CD4-positive, alpha-beta T cell treated with Interleukin-15 for 1 hour (primary cell): ENCODE measurements at places on chromosomes 1 and 21.
A peak's percentile ranks its signal among the peaks of the same experiment; 100 is the strongest.

- no peak for DNase-seq
These were observed 4.7 kb downstream of the TAGLN2 start for GRCh38 chr1:159920651-159921050.

DNA sequence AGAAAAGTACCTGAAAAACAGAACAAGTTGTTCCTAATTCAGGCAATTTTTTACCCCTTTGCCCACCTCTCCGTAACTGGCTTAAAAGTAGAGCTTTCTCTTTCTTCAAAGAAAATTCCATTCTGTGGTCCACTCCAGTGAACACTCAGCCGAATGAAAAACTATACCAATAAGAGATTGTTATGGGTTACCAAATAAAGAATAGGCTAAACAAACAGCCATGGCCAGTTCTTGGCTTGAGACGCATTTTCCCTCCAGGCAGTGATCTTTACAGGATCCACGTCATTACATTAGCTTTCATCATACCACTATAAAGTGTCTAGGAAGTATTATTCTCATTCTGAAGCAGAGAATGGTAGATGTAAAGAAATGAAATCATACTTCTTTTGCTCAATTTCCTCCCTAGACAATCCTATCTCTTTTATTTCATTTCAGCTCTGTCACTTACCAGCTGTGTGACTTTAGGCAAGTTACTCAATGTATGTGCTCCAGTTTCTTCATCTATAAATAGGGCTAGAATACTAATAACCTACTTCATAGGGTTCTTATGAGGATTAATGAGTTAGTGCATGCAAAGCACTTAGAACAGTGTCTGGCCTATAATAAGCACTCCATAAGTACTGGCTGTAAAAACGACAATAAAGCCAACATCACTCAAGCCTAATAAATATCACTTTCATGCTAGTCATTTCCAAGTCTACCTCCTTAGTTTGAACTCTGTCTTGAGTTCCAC lies 26.5 kb upstream of the TRIM45 start:
- DNase-seq, result no peak

DNA sequence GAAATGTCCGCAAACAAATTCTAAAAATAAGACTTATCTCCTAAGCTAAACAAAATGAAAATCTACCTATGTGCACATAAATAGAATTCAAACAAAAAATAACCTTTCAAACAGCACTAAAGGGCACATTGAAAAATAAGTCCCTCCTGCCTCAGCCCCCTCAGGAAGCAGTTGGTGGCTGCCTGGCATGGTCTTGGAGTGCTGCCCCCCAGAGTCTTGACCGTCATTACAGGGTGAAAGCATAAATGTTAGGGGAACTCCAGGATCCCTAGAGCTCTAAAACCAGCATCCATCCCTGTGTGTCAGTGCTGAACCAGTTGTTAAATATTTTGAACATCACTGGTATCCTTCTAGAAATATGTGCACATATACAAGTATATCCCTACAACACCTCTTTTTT lies 6.5 kb upstream of the NPL start:
- DNase-seq, result no peak

DNA sequence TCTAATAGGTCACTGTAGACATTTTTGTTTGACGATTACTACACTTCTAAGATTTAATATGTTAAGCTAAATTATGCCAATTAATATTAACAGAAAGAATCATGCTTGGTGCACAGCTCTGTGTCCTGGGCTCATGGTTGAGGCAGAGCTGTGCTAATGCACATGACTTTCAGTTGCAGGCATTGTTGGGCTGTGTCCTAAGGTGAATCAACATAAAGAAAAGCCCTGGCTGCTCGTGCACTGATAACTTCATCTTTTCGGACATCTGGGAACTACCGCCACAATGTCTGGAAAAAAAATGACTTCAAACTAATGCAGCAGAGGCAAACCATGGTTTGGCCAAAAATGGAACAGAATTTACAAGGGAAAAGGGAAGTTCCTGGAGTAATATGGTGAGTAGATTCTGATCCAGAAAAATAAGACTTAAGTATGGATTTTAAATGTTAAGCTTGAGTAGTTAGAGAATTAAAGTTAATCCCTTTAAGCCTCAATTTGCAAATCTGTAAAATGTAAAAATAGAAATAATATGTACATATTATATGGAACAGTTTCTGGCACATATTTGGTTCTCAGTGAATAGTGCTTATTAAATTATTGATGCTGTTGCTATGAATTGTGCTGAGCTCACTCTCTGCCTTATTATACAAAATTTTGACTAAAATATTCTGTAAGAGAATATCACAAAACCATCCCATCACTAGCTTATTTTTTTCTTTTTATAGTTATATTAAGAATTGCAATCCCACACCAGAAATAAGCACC lies 186.1 kb downstream of the BRINP2 start:
- no peak for DNase-seq

DNA sequence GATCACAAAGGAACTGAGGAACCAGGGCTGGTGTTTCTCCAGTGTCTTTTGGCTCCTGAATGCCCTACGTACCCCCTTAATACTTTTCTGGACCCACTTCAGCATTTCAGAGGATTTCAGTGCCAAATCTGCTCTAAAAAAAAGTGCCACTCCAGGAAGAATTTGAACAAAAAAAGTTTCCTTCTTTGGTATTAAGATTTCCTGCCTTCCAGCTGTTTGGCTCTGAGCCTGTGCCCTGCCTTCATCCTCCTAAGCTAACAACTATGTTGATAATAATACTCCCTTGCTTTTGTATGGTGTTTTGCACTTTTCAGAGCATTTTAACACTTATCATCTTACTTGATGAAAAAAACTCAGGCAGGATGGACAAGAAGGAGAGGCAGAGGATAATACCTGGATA lies 11.0 kb upstream of the RIMS3 start:
- DNase-seq, result no peak

DNA sequence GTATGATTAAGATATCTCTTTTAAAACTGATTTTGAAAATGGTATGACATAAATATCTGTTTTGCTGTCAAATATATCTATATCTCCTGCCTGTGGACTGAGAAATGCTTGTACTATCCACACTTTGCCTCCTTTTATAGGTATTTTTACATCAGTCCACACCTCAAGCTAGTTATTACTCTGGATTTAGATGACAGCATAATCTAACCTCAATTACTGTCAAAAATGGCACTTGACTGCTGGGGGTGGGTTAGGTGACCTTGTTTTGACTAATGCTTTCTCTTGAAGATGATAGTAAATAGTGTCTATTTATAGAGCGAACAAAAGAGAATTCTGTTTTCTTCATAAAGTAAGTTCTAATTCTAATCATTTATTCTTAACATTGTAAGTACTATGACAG lies 9.1 kb downstream of the ADGRL2 start:
- no peak for DNase-seq

DNA sequence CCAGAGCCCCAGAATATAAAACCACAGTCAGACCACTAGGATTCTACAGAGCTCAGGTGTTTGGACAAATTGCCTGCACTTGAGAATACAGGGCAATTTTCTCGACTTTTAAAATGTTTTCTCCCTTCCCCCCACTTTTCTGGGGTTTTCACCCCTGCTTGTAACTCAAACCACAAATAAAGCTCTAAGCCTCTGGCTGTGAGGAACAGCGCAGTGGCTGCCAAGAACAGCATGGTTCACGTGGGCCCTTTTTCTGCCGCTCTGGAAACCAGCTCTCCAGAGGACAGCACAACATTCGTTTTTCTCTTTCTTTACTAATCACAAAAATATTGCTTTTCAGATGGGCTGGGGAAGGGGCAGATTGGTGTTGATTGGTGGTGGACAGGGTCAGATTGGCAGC lies 102.2 kb upstream of the JUN start:
- peak; percentile 25 for DNase-seq

- DNase-seq, result peak; percentile 78
These were observed 7.5 kb downstream of the SHISA4 start for GRCh38 chr1:201895913-201896807.

DNA sequence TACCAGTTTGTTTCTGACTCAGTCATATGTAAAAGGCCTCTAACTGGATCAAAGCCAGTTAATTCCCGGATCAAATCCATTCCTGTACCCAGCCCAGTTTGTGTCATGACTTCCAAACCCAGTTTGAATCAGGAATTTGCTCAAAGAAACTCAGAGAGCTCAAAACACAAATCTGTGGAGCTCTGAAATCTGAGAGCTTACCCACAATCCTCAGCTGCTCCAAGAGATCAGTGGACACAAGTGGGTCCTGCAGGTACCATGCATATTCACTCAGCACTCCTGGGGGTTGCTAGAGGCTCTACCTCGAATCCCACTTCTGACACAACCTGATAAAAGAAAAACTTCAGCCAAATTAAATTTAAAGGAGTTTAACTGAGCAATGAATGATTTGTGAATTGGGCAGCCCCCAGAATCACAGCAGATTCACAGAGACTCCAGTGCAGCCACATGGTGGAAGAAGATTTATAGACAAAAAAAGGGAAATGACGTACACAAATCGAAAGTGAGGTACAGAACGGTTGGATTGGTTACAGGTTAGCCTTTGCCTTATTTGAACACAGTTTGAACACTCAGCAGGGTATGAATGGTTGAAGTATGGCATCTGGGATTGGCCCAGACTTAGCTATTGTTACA lies 11.9 kb upstream of the MRPL55 start:
- DNase-seq, result no peak

DNA sequence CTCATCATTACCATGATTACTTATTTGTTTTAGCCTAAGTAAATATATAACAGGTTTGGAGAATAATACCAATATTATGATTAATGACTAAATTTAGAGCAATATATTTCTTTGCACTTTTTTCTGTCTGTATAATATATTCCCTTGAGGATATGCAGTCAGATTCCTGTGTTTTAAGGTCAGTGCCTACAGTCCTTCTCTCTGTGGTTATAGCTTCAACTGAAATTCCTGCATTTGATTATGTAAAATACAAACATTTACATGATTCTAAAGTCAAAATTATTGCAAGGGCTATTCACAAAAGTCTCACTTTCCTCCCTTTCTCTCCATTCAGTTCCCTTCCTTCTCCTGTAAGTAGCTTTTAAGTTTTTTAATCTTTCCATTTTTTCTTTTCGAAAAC lies 142.9 kb upstream of the COL6A1 start:
- DNase-seq, result no peak

GRCh38 chr21:14991957-14992356 lies 72.8 kb downstream of the NRIP1 start:
- DNase-seq, result no peak

- DNase-seq, result no peak
These were observed 883 bp upstream of the EVA1B start for GRCh38 chr1:36324353-36324703.

- DNase-seq, result peak; percentile 76
These were observed 13.4 kb downstream of the PLEKHO1 start for GRCh38 chr1:150162862-150163706.

DNA sequence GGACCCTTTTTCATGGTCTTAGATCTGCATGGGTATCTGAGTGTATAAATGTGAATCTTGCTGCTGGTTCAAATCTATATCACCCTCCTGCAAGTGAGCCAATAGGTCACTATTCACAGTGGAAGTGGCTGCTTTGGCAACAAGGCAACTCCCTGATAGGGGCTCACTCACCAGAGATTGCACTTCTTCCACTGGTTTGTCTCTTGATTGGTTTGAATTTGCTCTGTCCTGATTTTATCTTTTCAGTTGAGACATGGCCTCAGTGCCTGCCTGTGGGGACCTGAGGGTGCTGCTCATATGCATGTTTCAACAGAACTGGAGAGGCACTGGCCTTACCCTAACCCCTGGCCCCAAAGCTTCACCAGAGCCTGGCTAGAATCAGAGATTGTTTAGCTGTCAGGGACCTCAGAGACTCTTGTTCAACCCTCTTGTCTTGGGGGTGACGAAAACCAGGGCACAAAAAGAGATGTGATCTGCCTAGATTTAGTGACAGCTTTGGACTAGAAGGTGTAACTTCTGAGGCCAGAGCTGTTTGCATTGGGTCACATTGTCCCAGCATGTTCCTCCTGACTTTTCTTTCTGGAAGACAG lies 16.9 kb downstream of the AVPR1B start:
- DNase-seq, result no peak

DNA sequence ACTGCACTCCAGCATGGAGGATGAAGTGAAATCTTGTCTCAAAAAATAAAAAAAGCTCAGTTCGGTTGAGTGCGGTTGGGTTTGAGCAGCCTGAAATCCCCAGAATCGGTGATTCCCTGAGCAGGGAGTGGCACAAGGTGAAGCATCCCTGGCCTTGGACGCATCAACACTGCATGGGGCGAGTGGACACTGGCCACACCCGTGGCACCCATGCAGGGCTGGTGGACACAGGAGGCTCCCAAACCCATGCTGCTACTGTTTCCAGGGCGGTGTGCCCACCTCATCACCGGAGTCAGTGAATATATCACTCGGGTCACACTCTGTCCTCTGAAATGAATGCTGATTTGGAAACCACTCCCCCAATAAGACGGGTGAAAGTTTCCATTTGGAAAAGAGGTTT lies 53.4 kb upstream of the ACTRT2 start:
- DNase-seq, result no peak

GRCh38 chr1:53182716-53183094 lies 13.9 kb upstream of the CPT2 start:
- DNase-seq, result no peak

DNA sequence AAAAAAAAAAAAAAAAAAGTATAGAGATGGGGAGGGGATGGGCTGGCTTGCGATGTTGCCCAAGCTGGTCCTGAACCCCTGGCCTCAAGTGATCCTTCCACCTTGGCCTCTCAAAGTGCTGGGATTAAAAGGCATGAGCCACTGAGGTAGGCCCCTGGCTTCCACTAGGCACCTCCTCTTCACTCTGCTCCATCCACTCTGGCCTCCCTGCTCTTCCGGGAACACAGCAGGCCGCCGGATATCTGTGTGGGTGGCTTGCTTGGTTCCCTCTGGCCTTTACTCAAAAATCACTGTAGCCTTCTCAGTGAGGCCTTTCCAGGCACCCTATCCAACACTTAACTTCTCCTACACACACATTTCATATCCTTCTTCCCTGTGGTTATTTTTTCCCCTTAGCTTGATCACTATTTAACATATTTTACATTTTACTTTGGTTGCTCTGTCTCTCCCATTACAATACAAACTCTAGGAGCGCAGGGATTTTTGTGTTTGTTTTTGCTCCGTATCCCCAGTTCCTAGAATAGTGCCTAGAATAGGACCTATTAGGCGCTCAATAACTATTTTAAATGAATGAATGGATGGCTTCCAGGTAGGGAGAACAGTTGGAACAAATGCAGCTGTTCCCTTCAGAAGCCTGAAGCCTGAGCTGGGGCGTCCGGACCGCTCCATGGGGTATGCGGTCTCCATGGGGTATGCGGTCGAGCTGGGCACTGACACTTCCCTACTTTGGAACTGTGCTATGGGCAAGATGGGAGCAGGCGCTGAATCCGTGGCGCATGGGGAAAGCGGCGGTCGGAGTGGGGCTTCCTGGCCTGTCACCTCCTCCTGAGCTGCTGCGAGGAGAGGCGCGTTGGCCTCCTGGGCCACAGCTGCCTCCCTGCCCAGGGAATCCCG lies 46.7 kb downstream of the H3-3A start:
- DNase-seq, result no peak

- DNase-seq, result no peak
These were observed 21.3 kb downstream of the FAM20B start for GRCh38 chr1:179046808-179047635.

- DNase-seq, result no peak
These were observed 65.4 kb upstream of the IPO9 start for GRCh38 chr1:201763455-201764140.
